ENCODE measurements at places on chromosomes 13 and 19.

DNA sequence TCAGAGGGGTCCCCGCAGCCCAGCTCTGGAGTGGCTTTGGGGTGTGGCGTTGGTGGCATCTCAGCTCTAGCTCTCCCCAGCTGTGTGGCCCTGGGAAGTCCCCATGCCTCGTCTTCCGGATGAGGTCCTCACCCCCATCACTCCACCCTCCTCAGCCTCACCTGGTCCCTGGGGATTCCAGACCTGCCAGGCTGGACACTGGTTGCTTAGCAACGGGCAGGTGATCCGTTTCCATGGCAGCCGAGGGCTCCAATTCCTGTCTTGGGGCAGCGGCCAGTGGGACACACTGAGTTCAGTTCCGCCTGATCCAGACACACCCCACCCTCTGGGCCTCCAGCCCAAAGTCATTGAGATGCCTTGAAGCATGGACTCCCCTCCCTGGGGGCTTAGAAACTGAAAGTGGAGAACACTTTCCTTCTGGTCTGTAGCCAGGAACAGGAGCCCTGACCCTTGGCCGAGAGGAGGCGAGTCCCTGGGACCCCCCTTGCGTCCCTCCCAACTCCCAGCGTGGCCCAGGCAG is 7.7 kb upstream of the MISP start:
- no peak for DNase-seq

DNA sequence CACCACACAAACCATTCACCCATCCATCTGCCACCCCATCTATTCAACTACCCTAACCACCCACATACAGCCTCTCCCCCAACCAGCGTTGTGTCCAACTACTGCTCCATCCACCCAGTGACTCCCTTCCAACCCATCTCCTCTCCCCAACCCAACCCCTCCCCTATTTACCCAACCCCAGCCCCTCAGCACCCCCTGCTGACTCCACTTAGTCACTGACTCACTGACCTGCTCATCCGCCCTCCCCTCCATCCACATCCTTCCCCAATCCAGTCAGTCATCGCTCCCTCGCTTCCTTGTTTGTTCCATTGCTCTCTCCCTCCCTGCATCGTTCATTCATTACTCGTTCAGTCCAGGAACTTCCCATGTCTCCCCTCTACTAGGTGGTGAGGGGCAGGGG is 39.2 kb downstream of the KCNC3 start:
- DNase-seq = no peak

DNA sequence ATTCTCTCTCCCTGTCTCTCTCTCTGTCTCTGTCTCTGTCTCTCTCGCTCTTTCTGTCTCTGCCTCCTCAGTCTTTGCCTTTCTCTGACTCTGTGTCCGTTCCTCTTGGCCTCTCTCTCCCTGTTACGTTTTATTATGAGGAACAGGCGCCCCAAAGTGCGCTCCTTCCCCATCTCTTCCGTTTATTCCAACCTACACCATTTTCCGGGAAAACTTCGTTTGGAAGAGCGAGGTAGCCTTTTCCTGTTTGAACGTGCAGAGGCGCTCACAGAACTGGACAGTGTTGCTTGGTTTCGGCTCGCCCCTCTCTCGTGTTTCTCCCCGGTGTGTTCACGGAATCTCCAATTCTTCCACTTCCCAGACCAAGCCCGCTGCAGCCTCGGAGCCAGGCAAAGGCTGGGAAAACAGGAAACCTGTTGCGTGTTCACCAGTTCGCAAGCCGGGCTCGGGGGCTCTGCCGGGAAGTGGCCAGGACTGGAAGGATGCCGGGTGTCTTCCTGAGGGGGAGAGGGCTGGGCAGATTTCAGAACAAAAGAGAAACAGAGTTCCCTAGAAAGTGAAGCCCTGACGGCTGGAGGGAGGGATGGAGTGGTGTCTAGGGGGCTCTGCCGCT is 605 bp downstream of the TMEM255B start:
- no peak for DNase-seq

DNA sequence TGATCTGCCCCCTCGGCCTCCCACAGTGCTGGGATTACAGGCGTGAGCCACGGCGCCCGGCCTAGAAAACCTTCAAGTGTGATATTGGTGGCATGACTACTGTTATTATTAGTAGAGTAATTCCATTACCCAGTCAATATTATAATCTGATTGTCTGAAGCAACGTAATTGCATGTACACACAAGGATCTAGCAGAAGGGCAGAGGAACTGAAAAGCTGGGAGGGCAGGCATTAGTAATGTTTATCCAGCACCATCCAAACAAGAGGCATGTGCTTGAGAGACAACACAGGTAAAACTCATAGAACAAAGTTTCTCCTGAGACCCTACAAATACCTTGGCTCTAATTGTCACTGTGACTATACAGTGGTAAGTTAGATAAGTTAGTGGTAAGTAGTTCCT is 56.2 kb upstream of the ITM2B start:
- no peak for DNase-seq

DNA sequence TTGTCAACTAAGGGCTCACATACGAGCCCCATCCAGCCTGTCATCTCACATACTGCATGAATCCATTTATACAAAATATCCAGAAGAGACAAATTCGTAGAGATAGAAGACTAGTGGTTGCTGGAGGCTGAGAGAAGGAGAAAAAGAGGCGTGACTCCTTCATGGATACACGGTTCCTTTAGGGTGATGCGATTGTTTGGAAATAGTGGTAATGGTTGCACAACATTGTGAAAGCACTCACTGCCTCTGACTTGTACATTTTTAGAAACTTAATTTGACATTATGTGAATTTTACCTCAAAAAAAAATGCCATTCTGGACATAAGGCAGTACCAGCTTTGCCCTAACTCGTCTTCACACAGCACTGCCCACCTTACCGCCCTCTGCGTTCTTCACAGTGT is 27.3 kb downstream of the IGFL1 start:
- no peak for DNase-seq

DNA sequence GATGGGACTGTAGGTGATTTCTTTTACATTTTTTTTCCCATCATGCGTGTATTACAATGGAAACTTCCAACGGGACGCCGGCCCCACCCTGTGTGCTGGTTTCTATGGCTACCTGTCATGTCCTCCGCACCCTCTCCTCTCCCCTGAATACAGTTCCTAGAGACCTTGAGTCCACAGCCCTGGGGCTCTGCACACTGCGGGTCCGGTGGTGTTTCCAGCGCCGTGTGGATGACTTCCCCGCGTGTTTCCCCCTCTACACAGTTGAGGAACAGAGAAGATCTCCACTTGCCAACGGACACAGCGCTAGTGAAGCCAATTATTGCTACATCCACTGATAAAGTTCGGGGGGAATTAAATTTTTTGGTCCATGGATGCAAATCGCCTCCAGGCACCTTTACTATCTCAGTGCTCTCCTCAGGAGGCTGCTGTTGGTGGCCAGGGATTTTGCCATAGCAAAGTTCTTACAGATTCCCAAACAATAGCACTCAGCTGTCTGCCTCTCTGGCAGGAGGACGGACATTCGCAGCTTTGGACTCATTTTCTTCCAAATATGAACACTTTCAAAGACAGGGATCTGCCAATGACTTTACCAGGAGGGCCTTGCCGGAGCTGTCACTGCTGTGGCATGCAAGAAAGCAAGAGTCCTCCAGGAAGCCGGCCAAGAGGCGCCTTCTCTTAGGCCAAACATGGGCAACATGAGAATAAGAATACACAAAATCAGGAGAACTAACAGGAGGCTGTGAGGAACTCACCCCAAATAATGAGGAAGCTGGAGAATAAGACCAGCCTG is 39.3 kb upstream of the GAS6 start:
- DNase-seq = no peak

DNA sequence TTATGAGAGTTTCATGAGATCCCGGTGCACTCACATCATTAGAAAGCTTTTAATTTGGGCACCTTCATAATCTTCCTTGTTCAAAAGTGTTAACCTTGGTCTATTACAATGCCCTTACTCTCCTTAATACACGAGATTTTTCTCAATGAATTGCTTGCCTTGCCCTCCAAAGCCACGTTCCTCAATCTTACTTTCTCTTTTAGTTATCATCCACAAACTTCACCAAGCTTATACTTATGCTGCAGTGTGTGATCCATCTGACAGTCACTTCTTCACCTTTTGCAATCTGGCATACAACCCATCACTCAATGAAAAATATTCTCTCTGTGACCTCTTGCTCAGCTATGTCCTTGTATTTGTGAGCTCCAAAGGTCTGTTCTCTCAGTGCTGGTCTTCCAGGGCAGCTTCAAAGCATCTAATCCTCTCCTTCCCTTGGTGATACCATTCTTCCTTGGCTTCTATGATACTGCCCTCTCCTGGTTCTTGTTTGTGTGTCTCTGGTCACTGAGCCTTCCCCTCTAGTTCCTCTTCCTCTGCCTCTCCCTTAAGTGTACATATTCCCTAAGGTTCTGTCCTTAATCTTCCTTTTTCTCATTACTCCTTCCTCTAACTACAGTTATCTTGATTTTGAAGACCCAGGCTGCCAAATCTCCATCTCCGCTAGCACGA is 202.2 kb upstream of the STARD13 start:
- DNase-seq = no peak

GRCh38 chr13:66402066-66402465 is 828.1 kb downstream of the PCDH9 start:
- no peak for DNase-seq

GRCh38 chr19:776549-776948 is 20.7 kb upstream of the PTBP1 start:
- no peak for DNase-seq

DNA sequence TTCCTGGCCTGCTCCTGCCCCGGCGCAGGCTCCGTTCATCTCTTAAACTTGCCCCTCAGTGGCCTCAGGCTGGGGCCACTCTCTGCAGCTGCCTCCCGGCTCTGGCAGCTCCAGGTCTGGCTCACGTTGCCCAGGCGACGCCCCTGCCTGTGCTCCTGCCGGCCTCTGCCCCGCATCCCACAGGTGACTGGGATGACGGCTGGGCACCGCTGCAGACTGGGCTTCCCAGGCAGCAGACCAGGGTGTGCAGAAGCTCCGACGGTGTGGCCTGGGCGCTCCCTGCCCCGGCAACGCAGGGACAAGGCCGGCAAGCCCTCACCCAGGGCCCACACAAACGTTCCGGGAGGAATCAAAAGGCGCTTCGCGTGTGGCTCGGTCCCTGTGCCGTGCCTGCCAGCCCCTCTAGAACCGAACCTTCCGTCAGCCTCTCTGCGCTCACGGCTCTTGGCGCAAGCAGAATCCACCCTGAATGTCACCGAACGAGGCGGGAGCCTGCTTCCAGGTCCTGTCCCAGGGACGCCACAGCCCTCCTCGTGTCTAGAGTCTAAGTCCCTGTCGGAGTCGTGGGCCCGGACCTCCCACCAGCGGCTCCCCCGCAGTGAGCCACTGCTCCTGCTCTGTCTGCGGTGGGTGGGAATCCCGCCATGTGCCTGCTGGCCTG is 64.8 kb downstream of the MLLT1 start:
- no peak for DNase-seq

GRCh38 chr19:18900700-18901481 is 4.9 kb upstream of the CERS1 start:
- DNase-seq = no peak

DNA sequence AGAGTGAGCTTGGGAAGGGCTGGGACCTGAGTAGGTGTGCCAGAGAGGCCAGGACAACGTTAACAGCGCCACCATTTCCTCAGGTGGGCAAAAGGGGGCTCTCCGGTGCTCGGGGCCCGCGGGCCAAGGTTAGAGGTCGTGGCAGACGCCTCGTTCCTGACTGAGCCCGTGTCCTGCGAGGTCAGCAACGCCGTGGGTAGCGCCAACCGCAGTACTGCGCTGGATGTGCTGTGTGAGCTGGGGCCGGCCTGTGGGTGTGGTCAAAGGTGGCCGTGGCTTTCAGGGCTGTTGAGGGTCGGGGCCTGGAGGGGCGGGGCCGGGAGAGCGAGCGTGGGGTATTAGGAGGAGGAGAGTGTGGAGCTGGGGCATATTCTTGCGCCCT is 3.7 kb downstream of the KIRREL2 start:
- DNase-seq = no peak

- DNase-seq = no peak
Observed at GRCh38 chr19:29785955-29786589, 25.7 kb upstream of the CCNE1 start.

DNA sequence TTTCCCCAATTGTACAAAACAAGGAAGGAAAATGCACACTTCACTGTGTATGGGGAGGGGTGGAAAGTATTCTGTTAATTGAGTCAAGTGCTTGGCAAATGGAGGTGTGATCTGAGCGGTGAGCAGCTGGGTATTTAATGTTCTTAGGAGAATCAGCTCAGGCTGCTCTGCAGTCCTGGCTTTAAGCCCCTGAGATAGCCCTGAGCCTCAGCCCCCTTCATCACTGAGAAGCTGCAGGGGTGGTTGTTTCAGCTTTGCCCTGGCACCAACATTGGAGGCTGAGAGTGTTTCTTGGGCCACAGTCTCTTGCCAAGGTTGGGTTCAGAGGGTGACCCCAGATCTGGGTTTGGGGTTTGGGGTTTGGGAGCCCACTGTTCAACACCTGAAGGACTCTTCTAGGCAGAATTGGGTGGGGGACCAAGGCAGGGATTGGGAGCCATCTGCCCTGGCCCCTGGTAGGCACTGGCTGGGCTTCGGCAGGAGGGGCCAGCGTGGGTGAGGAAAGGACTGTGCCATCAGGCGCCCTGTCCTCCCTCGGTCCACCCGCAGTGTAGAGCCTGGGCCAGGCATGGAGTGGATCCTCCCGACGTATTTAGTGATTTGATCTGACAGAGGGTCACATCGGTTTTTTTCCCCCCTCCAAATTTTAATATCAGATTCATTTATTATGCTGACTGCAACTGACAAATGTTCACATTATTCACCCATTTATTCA is 66.7 kb upstream of the ZNF536 start:
- no peak for DNase-seq

GRCh38 chr19:46021531-46022041 is 1.3 kb downstream of the PGLYRP1 start:
- DNase-seq = no peak

DNA sequence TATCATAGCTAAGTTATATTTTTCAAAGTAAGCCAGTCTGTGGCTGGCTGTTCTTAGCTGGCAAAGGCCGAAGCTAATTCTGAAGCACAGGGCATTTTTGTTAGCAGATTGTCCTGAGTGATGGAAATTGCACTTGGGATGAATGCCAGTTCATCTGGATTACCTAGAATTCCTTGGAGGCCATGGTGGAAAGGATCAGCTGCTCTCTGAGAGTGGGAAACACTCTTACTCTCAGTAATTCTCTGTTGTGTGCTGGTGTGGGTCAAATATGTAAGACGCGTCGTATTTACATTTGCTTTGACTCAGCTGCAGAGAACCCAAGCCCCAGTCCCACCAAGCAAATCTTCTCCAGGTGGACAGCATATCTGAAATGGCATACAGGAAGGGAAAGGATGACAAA is 60.7 kb upstream of the C1QTNF9B start:
- no peak for DNase-seq

GRCh38 chr19:12244370-12244769 is 50.3 kb downstream of the ZNF44 start:
- DNase-seq = no peak
